ENCODE measurements at places on chromosomes 5 and 9.

GRCh38 chr5:110203661-110204060 lies 513.9 kb downstream of the MAN2A1 start:
- DNase-seq, result no peak

GRCh38 chr9:132169672-132170392 lies 8.0 kb downstream of the NTNG2 start:
- peak; percentile 56 for DNase-seq

GRCh38 chr5:140213370-140213983 lies 38.5 kb downstream of the CYSTM1 start:
- no peak for DNase-seq

DNA sequence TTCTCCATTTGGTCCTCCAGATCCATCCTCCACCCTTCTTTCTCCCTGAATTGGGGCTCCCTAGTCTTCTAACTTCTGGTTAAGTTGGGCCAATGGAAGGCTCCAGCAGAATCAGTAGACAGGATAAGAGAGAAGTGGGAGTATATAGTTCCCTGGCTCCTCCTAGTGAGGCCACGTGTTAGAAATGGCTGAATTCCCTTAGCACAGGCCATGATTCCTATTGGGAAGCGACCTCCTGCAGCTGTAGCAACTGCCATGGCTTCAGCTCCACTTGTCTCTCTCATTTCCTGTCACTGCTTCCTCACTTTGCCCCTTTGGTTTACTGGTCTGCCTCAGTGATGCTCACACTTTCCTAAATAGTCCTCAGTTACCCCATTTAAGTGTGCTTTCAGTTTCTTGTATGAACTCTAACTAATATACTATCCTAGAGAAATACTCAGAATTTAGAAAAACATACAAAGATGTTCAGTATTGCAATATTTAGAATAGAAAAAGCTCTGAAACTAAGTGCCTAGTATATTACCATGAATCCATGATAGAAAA lies 104.8 kb upstream of the SMARCA2 start:
- DNase-seq, result no peak

DNA sequence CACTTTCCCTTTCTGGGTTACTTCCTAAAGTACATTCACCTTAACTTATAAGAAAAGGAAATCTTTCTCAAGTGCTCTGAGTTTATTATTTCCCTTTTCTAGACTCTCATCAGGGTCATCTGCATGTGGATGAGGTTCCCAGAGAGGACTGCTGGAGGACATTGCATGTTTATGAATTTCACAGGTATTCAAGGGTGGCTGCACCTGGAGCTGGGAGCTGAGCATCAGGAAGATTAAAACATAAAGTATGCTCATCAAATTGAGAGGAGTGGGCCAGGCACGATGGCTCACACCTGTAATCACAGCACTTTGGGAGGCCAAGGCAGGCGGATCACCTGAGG lies 34.7 kb upstream of the PLIN2 start:
- DNase-seq, result no peak

- DNase-seq, result peak; percentile 77
Measured at GRCh38 chr5:142404046-142404477, 79.2 kb upstream of the SPRY4 start.

GRCh38 chr5:131536850-131537448 lies 98.1 kb downstream of the RAPGEF6 start:
- no peak for DNase-seq

DNA sequence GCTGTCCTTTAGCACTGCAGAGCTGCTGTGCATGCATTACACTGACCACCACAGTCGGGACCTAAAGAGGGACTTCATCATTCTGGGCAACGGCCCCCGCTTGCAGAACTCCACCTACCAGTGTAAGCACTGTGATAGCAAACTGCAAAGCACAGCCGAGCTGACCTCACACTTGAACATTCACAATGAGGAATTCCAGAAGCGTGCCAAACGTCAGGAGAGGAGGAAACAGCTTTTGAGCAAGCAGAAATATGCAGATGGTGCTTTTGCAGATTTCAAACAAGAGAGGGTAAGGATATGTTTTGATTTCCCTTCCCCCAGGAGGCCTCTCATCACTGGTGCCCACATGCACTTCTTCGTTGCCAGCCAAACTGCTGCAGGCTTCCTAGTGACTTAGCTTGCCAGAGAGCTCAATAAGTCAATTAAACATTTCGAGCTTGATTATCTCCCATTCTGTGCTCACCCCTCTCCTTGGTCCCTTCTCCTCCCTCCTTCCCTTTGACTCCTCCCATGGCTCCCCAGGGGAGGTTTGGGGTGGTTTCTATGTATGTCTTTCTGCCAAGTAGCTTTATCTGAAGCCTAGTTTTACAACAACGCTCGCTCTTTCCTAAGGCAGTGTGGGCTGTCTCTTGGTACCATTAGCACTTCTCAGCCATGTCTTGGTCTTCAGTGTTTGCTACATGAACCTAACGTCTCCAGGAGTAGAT lies 66.7 kb downstream of the ZNF462 start:
- DNase-seq, result peak; percentile 22

GRCh38 chr5:171646102-171647042 lies 139.2 kb upstream of the SMIM23 start:
- DNase-seq, result no peak

DNA sequence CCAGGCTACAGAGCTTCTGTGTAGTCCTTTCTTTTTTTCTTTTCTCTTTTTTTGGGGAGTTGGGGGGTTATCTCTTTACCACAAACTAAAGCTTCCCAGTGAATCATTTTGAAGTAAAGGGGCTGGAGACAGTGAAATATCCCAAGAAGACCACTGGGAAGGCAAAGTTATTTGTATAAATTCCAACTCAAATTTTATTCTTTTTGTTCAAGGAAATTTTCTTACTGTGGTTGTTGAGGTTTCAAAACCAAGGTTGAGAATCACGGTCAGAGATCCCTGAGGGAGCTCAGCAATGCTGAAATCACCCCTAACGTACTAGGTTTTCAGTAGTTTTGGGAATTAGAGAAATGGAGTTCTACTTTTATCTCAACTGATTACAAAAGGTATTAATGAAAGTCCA lies 175.7 kb downstream of the ARHGEF28 start:
- DNase-seq, result no peak

- peak; percentile 19 for DNase-seq
Measured at GRCh38 chr5:8660133-8660893, 791.4 kb downstream of the MTRR start.

GRCh38 chr5:90983148-90983547 lies 400.0 kb downstream of the ARRDC3 start:
- DNase-seq, result peak; percentile 32

- DNase-seq, result no peak
Measured at GRCh38 chr5:140266471-140267200, 36.3 kb downstream of the PFDN1 start.

DNA sequence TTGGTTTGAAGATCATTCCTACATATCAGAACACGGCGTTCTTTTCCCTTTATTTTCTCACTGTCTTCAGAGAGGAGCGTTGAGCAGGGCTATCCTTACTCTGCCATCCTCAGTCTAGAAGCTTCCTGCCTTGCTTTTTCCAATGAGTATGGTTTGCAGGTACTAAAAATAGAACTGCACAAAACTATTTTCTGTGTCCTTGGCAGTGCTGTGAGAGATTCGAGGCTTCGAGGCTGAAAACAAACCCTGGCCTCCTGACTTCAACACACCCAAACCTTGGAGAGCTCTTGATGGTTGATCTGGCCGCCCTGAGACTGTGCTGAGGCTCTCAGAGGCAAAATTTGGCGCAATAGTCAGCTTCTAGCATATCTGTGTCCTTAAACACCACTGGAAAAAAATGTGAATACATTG lies 78.9 kb downstream of the GOLPH3 start:
- peak; percentile 21 for DNase-seq

- DNase-seq, result no peak
Measured at GRCh38 chr5:10536931-10537579, 26.8 kb upstream of the ANKRD33B start.

DNA sequence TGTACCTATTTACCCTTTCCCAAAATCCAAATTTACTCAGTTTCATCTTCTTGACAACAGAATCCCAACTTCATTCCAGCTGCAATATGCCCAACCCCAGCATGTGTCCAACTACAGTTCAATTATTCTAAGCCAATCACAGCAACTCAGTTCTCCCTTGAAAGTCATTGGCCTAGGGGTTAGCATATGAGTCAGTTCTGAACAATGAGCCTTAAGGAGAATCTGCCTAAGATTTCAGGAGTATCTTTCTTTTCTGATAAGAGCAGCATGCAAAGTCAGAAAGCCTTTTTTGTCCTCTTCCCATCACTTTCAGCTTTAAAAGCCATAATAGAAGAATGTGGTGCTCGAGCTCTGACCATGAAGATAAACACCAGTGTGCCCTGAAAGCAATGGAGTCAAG lies 44.4 kb upstream of the RASGRF2 start:
- DNase-seq, result no peak

GRCh38 chr5:64269164-64269563 lies 103.5 kb downstream of the RNF180 start:
- DNase-seq, result no peak

GRCh38 chr5:180670586-180671359 lies 21.4 kb upstream of the FLT4 start:
- DNase-seq, result peak; percentile 69

DNA sequence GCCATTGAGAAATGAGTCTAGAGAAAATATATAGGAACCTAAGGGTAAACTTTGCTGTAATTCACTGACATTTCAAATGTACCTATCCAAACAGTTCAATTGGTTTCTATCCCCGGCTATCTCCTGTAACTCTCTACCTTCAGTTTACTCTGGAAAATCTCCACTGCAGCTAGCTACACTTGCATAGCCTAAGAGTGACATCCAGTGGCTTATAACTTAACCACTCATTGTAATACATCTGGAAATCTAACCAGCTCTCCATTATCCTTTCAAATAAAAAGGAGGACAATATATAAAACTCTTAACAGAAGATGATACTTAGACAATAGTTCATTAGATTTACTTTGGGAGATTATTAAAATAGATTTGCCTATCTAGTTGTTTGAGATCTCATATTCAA lies 35.3 kb upstream of the SPDL1 start:
- peak; percentile 61 for DNase-seq

DNA sequence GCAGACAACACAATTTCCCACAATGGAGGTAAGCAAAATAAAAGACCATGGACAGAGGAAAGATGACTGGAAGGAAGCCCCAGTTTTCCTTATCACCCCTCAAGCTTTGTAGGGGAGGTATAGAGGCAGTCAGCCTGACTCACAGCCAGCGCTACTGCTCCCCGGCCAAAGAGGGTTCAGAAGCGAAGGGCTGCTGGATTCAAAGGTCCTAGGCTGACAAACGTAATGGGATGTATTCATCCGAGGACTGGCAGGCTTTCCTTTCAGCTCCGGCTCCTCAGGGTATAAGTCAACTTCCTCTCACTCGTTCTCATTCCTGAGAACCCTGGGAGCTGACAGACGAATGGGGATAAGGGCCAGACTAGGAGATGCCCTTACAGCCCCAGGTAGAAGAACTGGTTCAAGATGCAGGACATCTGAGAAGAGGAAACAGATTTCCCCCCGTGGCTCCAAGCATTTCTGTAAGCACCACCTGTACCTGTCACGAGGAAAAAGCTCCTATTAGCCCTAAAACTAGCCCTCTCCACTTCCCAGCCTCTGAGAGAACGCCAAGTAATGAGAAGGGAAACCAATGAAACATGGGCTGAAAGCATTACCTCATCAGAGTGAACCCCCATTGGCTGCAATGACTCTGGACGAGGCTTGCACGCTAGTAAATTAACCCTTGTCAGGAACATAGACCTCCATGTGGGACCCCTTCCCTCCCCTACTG lies 22.1 kb upstream of the FAM13B start:
- DNase-seq, result peak; percentile 14

GRCh38 chr9:105393576-105394344 lies 54.1 kb upstream of the FSD1L start:
- DNase-seq, result no peak

GRCh38 chr9:77854258-77854915 lies 177.2 kb downstream of the GNAQ start:
- no peak for DNase-seq

GRCh38 chr9:81073821-81074220 lies 615.5 kb downstream of the TLE1 start:
- DNase-seq, result no peak

GRCh38 chr5:134114886-134115805 lies 665 bp downstream of the TCF7 start:
- DNase-seq, result no peak

- no peak for DNase-seq
Measured at GRCh38 chr5:169805937-169806700, 169.0 kb downstream of the DOCK2 start.

GRCh38 chr5:149432911-149433401 lies 53.9 kb upstream of the IL17B start:
- no peak for DNase-seq

GRCh38 chr5:34867660-34868059 lies 28.7 kb downstream of the TTC23L start:
- no peak for DNase-seq

- DNase-seq, result no peak
Measured at GRCh38 chr5:164741376-164741775, 1236.0 kb downstream of the MAT2B start.

GRCh38 chr9:83199240-83199639 lies 136.3 kb upstream of the RASEF start:
- DNase-seq, result peak; percentile 78

- no peak for DNase-seq
Measured at GRCh38 chr5:172771439-172772111, 580 bp upstream of the DUSP1 start.

GRCh38 chr9:96661711-96662110 lies 6.6 kb upstream of the PRXL2C start:
- DNase-seq, result no peak

DNA sequence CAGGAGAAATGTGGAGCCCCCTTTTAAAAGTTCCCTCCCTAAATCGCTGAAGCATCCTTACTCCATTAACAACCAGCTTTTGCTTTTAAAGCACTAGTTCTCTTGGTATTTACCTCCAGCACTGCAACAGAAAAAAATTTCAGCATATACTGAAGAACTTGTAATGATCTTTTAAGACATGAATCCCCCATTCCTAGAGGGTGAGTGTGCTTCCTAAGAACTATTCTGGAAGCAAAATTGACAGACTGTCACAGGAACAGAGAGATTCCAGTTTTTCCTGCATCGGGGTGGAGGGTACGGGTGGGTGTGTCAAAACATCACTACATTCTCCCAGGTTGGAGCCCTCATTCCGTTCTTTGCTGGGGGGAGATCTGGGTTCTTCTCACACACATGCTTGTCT lies 151.9 kb downstream of the EBF1 start:
- DNase-seq, result no peak

GRCh38 chr5:142597546-142598337 lies 88.1 kb downstream of the FGF1 start:
- DNase-seq, result no peak

DNA sequence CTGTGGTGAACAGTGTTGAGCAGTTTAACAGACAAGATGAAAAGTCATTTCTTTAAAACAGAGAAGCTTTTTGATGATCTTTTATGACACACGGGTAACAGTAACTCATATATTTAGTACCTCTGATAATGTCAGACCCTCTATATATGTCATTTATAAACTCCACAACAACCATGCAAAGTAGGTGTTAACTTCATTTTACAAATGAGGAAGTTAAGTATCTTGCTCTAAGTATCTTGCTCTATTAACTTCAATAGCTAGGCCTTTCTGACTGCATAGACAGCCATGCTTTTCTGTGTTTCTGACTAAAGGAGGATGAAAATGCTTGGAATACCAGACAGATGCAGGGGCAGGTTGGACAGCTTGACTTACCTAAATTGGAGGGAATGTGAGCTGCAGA lies 1.8 kb downstream of the NUDT2 start:
- DNase-seq, result no peak

GRCh38 chr9:33041432-33042188 lies 16.5 kb downstream of the DNAJA1 start:
- no peak for DNase-seq

All from tongue (tissue), 3 donors.